ENCODE measurements at places on chromosomes 6 and 20. TPM values are rescaled to one million over a fixed set of nuclear protein-coding genes. Genes with fewer than 3 reads are reported as not detected.

The AIF1 gene
- 75.1 TPM for polyA plus RNA-seq

The IL17A gene
- polyA plus RNA-seq, result not detected

The RBPJL gene
- not detected for polyA plus RNA-seq

The PTK6 gene
- polyA plus RNA-seq, result 1.7 TPM

The VSTM2L gene
- polyA plus RNA-seq, result 1.8 TPM

The ZNF337 gene
- 29.5 TPM for polyA plus RNA-seq

The SLC22A1 gene
- polyA plus RNA-seq, result 0.14 TPM

The HLA-DRA gene
- 60.0 TPM for polyA plus RNA-seq

The POLH gene
- polyA plus RNA-seq, result 21.6 TPM

The LAMP5 gene
- 6.3 TPM for polyA plus RNA-seq

The GRIK2 gene
- polyA plus RNA-seq, result 18.0 TPM

The SDHAF4 gene
- polyA plus RNA-seq, result 19.7 TPM

The PRL gene
- 1.8 TPM for polyA plus RNA-seq

The ERVFRD-1 gene
- polyA plus RNA-seq, result 0.33 TPM

The SLC26A8 gene
- polyA plus RNA-seq, result 0.36 TPM

The NKX2-4 gene
- polyA plus RNA-seq, result not detected

The TMEM74B gene
- polyA plus RNA-seq, result 0.72 TPM

The GRM4 gene
- 0.61 TPM for polyA plus RNA-seq

The ZNF831 gene
- 0.09 TPM for polyA plus RNA-seq

The CST3 gene
- 191 TPM for polyA plus RNA-seq

The PHACTR3 gene
- 11.7 TPM for polyA plus RNA-seq

The CST2 gene
- polyA plus RNA-seq, result not detected

The LCA5 gene
- polyA plus RNA-seq, result 10.5 TPM
